ENCODE measurements at places on chromosomes 4 and X.

GRCh38 chr4:294732-295131 is 10.5 kb downstream of the ZNF732 start:
- no peak for DNase-seq

DNA sequence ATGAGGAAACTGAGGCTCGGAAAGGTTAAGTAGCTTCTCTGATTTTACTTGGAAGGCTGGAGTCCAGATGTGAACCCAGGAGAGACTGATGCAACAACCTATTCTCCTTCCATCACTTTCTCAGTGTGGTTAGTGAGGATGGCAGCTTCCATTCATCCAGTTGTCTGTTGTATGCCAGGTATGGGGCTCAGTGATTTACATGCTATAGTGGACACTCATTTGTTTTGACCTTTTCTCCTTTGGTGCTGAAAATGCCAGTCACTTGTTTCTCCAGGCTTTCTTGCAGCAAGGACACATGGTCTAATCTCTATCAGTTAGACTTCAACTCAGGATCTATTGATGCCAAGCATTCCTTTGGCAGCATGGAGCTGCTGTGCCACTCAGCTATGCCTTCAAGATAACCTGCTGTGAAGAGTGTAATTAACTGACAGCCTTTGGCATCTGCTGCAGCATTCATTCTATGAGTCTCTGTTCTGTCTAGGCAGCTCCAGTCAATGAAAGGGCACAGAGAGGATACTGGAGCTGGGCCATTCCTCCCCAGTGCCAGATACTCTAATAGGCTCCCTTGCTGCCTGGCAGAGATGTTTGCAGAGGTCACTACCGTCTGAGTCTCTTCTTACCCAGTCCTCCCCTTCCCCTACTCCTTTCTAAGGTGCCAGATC is 11.0 kb upstream of the CWH43 start:
- DNase-seq: no peak

- DNase-seq: no peak
Measured at GRCh38 chrX:72394518-72395170, 88.9 kb upstream of the CITED1 start.

DNA sequence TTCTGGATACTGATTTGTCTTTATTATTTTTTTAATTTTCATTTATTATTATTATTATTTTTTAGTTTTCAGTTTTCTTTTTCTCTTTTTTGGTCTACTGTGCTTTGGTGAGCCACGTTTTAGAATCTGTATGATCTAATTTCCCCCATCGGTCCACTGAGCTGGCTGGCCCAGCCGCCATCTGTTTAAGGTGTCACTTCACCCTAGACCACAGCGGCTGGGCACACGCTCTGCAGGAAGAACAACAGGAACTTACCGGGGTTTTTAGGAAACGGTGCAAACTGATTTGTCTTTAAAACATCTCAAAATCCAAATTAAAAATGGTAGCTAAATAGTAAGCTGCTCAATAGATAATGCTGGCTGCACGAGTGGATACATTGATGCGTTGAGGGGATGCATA is 48.8 kb upstream of the AMOT start:
- no peak for DNase-seq

GRCh38 chrX:9829308-9830267 is 43.4 kb downstream of the SHROOM2 start:
- no peak for DNase-seq

GRCh38 chrX:101287402-101287801 is 3.7 kb downstream of the TAF7L start:
- peak; percentile 33 for DNase-seq

DNA sequence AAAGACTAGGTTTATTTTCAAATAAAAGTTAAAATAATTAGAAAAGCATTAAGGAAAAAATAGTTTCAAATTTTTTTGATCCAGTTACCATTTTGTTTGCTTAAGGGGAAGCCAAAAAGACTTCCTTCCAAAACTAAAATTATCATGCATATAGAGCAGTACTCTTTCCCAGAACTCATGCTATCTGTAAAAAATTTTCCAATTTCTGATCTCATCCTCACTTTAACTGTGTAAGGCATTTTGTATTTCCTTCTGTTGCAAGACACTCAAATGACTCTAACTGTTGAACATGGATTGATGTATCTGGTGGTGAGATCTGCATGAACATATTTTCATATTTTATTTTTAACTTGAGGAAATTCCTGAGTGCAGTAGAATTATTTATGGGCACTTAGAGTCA is 150.1 kb downstream of the ADAM29 start:
- DNase-seq: no peak

DNA sequence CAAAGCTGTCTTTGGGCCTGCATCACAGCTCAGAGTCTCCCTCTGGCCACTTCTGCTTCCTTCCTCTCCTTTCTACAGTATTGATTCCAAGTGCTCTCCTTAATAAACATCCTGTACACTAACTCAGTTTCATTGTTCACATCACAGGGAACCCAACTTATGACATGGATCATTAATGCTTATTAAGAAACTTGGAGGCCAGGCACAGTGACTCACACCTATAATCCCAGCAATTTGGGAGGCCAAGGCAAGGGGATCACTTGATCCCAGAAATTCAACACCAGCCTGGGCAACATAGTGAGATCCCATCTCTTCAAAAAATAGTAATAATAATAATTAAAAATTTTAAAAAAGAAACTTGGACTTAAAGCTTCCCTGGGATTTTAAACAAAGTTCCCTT is 89.2 kb upstream of the EFHC2 start:
- DNase-seq: no peak

- no peak for DNase-seq
Measured at GRCh38 chrX:110316351-110317060, 1.4 kb downstream of the AMMECR1 start.

- no peak for DNase-seq
Measured at GRCh38 chr4:7428261-7429068, 6.3 kb downstream of the PSAPL1 start.

GRCh38 chrX:67104982-67105757 is 438.7 kb upstream of the AR start:
- no peak for DNase-seq

- DNase-seq: no peak
Measured at GRCh38 chr4:99736846-99737245, 79.2 kb upstream of the C4orf54 start.

DNA sequence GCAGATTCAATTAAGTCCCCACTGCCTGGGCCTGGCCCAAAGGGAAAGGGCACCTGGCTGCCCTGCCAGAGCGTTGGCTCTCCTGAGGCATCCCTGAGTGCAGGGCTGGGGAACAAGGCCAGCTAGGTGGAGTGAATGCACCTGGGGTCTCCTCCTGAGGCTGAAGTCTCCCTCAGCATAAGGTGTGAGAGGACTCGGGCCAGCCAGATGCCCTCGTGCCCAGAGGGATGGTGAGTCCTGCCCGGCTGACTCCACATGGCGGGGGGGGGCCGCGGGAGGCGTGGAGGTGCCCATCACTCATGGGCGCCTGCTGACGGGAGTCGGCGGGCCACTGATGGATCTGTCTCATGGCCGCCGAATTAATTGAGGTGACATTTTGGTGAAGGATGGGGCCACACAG is 87.8 kb downstream of the GATB start:
- DNase-seq: no peak

- DNase-seq: no peak
Measured at GRCh38 chr4:174357321-174357720, 73.6 kb downstream of the CEP44 start.

DNA sequence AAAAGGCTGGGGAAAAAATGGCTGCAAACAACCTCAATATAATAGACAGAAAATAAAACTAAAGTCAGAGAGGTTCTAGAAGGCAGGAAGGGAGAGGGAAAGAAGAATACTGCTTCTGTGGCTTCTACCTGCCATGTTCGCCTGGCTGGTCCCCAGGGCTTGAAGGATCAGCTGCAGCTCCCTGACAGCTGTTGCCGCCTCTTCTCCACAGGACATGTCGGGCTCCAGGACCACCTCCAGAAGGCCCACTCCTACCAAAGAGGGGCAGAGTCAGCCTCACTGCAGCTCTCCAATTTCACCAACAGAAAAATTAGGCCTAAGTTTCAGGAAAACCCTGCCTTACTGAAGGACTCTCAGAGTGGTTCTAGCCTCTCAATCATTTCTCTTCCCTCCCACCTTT is 44.9 kb downstream of the GATB start:
- DNase-seq: no peak

DNA sequence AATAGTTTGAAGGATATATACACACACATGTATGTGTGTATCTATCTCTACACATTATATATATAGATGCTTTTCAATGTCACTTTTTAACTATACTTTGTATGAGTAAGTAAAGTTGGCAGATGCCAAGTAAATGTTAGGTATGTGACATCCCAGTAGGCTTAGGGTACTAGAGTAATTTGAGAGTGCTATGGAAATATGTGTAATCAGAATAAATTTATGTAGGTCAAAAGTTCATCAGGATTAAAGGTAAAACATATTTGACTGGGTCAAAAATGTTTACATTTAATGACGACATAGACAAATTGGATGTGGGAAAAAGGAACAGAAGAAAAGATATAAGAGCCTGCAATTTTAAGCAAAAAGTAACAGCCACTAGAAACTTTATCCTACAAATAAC is 588.8 kb downstream of the ANKRD50 start:
- no peak for DNase-seq

DNA sequence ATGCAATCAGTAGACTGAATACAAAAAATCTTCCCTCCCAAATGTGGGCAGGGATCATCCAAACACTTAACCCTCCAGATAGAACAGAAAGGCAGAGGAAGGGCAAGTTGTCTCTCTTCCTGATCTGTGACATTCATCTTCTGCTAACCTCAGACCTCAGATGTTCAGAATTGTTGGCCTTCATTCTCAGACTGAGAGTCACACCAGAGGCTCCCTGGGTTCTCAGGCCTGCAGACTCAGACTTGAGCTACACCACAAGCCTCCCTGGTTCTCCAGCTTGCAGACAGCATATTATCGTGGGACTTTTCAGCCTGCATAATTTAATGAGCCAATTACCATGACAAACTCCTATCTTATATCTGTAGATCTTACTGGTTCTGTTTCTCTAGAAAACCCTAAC is 1471.6 kb upstream of the ADGRL3 start:
- DNase-seq: no peak

- DNase-seq: no peak
Measured at GRCh38 chr4:154591890-154592289, 1.3 kb upstream of the FGA start.

GRCh38 chr4:73445383-73446335 is 9.6 kb downstream of the AFP start:
- DNase-seq: no peak

DNA sequence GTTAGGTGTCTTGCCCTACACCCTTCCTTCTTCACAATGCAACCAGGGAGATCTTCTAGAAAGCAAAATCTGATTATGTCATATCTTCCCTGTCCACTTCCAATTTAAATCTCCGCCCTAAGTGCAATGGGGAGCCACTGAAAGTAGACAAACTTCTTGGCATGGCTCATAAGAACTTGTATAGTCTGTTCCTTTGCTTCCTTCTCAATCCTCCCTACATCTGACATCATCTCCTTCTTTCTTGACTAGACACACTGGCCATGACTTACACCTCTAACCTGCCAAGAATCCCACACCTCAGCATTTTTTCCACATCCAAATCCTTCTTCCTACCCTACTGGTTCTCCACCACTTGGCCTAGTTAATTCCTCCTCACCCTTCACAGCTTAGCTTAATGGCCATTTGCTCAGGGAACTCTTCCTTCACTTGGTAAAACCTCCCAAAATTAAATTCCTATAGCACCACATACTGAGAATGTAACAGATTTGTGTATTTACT is 55.1 kb downstream of the NCAPG start:
- DNase-seq: no peak

DNA sequence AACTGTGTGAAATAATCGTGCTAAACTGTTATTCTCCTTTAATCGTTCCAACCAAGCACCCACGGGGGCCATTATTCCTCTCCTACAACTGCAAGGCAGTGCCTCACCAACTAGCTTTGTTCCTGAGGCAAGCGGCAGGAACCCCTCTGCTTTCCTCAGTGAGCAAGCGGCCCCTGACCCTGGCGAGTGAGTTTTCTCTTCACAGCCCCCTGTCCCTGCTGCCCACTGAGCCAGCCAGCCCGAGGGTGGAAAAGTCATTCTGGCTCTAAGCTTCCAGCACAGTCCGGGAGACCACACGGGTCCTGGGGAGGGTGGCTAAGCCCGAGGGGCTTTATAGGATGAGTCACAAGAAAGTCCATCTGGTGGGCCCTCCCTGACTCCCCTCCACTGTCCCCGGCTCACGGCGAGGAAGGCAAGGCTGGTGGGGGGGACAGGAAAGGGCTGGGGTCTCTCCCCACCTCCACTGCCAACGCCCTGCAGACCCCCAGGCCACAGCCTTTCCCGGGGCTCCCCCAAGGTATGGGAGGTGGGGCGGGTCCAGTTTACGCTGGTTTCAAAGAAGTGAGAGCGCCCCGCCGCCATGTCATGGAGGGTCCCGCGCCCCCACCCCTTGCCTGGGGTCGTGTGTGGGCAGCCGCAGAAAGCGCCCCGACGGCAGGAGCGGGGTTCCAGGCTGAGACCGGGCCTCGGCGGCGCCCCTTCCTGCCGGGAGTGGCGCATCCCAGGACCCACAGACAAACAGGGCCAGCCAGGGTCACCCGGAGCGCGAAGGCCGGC is 45.0 kb downstream of the CPLX1 start:
- DNase-seq: no peak

DNA sequence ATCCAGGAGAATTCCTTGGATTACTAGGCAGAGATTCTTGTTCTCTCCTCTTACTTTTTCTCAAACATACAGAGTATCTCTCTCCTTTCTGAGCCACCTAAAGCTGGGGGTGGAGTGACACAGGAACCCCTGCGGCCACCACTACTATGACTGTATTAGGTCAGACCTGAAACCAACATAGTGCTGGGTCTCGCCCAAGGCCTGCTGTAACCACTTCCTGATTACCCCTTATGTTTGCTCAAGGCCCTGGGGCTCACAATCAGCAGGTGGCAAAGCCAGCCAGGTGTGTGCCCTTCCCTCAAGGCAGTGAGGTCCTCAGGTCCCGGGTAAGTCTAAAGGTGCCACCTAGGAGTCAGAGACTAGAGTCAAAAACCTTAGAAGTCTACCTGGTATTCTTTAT is 166.4 kb downstream of the PARM1 start:
- no peak for DNase-seq

- DNase-seq: no peak
Measured at GRCh38 chr4:149555146-149555545, 260.5 kb downstream of the IQCM start.

GRCh38 chr4:168610911-168611530 is 114.2 kb downstream of the PALLD start:
- DNase-seq: no peak

All from glomerular endothelial cell (primary cell).